T-helper 2 cell (primary cell): ENCODE measurements at places on chromosomes 4 and X.
A peak's percentile ranks its signal among the peaks of the same experiment; 100 is the strongest.

GRCh38 chrX:129842510-129843208 is 1.0 kb downstream of the ZDHHC9 start:
- no peak for DNase-seq

DNA sequence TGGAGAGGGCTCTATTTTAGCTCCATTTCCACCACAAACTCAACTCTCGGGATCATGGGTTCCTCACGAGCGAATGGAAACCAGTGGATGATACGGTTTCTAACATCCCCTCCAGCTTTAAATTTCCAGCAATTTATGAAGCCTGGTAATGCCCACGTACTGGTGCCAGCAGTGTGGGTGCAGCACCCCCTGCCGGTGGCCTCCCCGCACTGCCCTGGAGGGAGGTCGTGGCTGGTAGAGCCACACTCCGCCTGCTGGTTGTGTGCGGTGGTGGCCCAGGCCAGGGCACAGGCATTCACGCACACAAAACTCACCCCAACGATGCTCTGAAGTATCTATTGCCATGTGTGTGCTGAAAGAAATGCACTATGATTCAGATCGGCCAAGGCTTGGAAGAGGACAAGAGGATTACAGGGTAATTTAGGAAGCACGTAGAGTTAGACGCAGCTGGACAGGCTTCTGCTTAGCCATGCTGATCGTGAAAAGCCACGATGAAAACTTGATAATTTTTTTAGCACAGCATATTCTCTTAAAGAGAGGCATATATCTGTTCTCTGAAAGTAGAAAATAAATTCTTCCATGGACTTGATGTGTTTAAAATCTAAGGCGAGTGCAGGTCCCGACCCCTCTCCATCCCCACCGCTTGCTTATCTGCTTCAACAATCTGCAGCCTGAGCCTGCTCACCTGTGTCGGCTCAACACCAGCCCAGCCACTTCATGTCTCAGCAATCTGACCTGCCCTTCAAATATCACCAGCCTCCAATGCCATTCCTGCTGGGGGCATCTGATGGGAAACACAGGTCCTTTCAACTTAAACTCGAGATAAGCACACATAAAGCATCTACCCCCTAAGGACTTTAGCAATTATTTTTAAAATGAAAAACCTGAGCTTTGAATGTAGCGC is 59.1 kb downstream of the SCD5 start:
- peak; percentile 19 for DNase-seq

DNA sequence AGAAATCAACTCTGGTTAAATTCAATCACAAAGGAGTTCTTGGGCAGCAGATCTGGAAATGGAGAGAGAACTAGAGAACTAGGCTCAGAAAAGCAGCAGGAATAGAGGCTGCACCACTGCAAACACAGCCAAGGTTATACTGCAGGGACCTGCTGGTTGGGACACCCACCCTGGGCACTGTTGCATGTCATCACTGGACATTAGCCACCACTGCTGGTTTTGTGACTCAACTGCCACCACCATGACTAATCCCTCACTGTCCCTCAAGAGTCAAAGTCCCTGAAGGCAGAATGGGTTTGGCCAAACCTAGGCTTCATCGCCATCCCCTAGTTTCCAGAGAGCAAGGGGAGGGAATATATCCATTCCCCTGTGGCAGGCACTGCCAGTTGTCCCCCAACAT is 38.1 kb upstream of the IRAK1 start:
- DNase-seq: no peak

DNA sequence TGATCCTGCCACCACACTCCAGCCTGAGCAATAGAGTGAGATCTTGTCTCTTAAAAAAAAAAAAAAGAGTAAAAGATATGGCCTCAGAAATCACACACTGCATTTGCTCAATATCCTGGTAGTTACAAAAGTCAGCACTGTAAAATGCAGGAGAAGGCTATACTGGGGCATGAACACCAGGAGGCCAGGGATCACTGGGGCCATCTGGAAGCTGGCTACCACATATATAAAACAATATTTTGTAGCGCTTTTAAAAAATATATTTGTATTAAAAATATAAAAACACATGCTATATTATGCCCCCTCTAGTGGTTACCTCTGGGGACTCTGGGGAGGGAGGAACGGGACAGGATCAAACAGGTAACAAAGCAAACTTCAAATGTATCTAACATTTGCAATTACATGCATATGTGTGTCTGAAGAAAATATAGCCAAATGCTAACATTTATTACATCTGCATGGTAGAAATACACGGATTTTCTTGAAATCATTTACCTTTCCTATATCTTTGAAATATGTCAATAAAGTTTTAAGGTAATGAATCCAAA is 4.0 kb downstream of the C4orf46 start:
- DNase-seq: peak; percentile 62

- DNase-seq: no peak
Measured at GRCh38 chr4:25923745-25924144, 9.7 kb downstream of the SMIM20 start.

DNA sequence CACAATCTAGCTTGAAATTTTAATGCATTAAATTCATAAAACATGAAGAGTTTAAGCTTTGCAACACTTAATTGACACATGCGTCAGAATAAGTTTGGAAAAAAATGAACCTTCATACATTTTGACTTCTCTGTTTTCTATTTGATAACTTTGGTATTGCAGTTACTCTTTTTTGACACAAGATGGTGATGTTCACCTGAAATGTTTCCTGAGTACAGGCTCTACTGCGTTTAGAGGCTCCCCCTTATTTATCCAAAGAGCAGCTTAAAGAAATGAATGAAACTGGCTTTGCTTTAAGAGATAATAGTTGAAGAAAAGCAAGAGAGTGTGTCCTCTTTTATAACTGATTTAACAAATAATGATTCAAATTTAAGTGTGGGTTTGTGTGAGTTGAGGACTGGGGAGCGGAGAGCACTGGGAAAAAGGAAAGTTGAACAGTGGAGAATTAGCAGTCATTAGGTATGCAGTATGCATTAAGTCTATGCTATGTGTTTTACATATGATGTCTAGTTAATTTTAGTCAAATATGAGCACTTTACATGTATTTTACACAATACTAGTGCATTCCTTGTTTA is 180.6 kb upstream of the NUDT6 start:
- DNase-seq: no peak

DNA sequence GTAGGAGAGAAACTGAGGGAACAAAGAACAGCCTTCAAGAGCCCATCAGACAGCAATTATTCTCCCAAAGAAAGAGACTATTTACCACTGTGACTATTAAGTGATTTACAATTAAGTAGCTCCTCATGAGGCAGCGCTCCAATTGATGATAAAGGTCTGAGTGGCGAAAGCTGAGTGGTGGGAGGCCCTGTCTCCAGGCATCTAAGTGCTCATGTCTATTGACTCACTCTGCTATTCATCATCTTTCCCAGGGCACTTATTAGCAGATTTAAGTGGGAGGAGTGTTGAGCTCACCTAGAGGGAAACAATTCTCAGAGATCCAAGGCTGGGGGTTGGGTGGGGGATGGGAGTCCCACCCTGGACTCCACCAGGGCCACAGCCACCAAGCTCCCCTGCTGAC is 23.3 kb downstream of the AMER1 start:
- no peak for DNase-seq

- no peak for DNase-seq
Measured at GRCh38 chrX:102765217-102765616, 44.7 kb downstream of the GPRASP3 start.

DNA sequence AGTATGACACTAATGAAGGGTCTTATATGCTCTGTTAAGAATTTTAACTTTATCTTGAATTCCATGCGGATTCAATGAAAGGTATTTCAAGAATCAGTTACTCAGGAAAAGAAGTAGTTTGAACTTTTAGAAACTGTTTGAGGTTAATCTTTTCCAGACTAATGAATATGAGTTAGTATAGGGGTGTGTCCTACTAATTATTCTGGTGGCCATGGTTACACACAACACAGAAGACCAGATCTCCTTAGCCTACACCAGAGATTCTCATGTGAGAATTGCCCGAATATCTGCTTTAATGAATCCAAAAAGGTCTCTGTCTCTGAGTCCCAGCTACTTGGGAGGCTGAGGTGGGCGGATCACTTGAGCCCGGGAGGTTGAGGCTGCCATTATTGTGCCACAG is 100.4 kb downstream of the MMRN1 start:
- DNase-seq: no peak

DNA sequence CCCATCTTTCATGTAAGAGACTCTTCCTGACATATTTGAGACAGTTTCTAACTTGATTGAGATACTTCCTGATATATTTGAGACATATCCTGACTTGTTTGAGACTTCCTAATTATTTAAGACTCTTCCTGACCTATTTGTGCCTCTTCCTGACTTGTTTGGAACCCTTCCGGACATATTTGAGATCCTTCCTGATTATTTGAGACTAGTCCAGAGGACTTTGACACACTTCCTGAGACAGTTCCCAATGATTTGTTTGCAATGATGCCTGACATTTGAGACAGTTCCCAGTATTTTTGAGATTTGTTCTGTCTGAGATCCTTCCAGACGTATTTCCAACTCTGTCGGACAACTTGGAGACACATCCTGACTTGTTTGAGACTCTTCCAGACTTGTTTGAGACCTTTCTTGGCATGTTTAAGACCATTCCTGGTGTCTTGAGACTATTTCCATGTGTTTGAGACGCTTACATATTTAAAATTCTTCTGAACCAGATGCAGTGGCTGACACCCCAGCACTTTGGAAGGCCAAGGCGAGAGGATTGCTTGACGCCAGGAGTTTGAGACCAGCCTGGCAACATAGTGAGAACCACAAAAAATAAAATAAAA is 118.9 kb upstream of the USP9X start:
- no peak for DNase-seq

DNA sequence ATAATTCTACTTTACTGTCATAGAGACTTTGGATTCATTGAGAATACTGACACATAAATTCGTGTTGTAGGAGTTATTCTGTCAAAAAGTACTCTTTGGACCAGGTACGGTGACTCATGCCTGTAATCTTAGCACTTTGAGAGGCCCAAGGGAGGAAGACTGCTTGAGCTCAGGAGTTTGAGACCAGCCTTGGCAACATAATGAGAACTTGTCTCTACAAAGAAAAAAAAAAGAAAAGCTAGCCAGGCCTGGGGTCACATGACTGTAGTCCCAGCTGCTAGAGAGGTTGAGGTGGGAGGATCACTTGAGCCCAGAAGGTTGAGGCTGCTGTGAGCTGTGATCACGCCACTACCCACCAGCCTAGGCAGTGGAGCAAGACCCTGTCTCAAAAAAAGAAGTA is 54.9 kb downstream of the WDR19 start:
- no peak for DNase-seq

- DNase-seq: no peak
Measured at GRCh38 chr4:27775156-27775555, 914.5 kb downstream of the STIM2 start.

DNA sequence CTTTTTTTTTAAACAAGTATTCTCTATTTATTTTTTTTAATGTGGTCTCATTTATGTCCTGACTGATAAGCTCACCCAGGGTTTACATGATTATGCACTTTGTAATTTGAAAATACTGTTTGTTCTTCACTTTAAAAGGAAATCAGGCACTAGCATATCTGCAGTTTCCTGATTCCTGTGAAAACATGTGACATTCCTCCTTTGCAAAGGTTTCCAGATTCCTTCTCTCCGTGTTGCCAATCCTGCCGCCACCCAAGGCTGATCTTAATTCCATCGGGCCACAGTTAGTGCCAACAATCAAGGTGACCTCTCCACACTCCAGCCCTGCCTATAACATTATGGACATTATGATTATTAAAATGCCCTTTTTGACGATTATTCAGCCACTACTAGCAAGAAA is 225.4 kb downstream of the PCDH7 start:
- DNase-seq: no peak

DNA sequence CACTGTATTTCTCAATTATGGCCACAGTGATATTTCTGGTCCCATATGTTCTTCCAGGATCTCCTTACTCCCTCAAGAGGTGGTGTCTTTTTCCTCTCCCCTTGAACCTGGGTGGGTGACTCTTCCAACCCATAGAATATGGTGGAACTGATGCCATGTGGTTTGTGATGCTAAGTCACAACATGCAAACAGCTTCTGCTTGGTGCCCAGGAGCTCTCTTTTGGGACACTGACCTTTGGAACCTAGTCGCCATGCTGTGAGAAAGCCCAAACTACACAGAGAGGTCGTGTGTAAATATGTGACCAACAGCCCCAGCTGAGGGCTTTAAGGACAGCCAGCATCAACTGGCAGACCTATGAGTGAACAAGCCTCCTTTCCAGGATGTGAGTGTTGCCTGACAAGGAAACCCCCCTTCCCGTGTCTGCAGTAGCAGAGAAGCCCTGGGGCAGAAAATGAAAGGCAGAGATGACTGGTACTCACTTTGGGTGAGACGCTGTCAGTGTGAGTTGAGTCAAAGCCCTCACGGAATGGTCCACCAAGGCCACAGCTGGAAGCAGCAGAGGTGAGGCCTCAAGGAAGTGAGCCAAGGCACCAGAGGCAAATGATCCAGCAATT is 223.4 kb downstream of the BCOR start:
- DNase-seq: no peak

DNA sequence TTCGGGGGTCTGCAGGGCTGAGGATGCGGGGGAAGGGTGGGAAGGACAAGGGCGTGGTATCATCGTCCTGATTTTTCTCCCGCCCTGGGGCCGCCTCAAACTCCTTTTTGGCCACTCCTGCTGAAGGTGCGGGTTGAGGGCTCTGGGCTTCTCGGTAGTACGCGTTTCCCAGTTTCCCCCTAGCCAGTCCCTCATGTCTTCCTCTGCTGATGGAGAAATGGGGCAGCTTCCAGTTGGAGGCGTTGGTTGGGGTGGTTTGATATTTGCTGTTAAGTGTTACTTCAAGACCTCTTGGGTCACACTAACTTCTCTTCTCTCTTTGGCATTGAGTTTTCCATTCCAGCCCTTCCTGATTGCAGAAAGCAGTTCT is 482 bp downstream of the GSTCD start:
- no peak for DNase-seq

DNA sequence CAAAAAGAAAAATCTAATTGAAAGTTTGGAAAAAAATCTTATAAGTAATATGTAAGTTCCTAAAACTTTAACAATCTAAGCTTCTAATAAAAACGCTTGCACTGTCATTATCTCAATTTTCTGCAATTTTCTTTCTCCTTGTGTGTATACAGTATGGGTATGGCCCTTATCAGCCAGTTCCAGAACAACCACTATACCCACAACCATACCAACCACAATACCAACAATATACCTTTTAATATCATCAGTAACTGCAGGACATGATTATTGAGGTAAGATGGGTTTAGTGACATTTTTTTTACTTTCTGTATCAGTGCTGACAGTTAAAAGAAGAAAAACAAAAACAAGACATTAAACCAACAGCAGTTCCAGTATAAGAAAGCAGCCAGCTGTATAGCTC is 4.9 kb downstream of the STATH start:
- no peak for DNase-seq

- no peak for DNase-seq
Measured at GRCh38 chrX:146754268-146754667, 55.3 kb upstream of the CXorf51B start.

DNA sequence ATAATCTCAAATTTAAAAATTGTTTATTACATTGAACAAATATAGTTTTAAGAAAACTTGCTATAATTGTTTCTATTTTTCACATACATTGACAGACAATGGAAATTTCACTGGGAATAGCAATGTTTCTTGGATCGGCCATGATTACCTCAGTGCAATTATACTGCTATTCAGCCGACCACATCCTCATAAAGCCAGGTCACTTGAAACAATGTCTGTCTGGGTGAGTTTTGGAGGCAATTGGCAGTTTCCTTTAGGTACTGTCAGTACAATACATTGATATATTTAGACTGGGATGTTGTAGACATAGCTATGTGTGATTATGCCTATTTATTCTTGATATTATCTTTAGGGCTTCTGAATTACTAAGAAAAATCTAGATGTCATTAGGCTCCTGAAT is 89.5 kb upstream of the VEGFC start:
- DNase-seq: no peak

- DNase-seq: no peak
Measured at GRCh38 chr4:39621582-39621981, 17.1 kb downstream of the SMIM14 start.
